ENCODE measurements at places on chromosomes 13 and 19. TPM values are rescaled to one million over a fixed set of nuclear protein-coding genes. Genes with fewer than 3 reads are reported as not detected.

Gene ZNF253
- 6.6 TPM for total RNA-seq

Gene PODNL1
- not detected for total RNA-seq

Gene PRTN3
- total RNA-seq, result 0.31 TPM

Gene HS6ST3
- under 0.01 TPM for total RNA-seq

Gene ZNF582
- 1.4 TPM for total RNA-seq

Gene ACP7
- not detected for total RNA-seq

Gene PGLYRP2
- total RNA-seq, result not detected

Gene LRG1
- total RNA-seq, result 4.7 TPM

Gene CERS1
- not detected for total RNA-seq

Gene GPR183
- 991 TPM for total RNA-seq

Gene KLHL1
- not detected for total RNA-seq

Gene EBI3
- total RNA-seq, result 0.42 TPM

Gene THSD8
- not detected for total RNA-seq

Measured in mononuclear cell (primary cell).